Fibroblast of lung (primary cell): ENCODE measurements at places on chromosomes 2 and 18.

- no peak overlapping the region for H3K4me3 ChIP-seq
- H3K4me1 ChIP-seq: no peaks in the 10 kb centered on the region
- no peak overlapping the region for H3K27ac ChIP-seq
- no peak for DNase-seq
- no peaks in the 10 kb centered on the region for H3K27me3 ChIP-seq
Measured at GRCh38 chr2:35960596-35960995, 395.0 kb upstream of the CRIM1 start.

DNA sequence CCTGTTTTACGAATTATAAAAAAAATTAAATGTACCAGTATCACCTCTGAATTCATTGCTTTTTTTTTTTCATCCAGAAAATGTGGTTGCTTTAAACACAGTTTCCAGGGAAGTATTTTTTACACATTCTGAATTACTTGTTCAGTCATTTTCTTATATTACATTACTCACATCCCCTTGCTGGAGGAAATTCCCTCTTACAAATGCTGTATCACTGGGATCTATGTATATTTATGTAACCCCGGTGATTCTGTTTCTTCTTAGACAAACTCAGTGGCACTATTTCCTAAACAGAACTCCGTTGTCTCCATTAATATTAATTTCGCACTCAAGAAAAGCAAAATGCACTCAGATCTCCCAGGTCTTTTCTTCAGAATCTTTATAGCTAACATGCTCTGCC, 1078.5 kb upstream of the ZEB2 start:
- H3K4me3 ChIP-seq: no peak overlapping the region
- no peaks in the 10 kb centered on the region for H3K36me3 ChIP-seq
- peak; percentile 38 for DNase-seq
- H3K27ac ChIP-seq: no peak overlapping the region

- no peak overlapping the region for H3K4me3 ChIP-seq
- H3K27me3 ChIP-seq: no peaks in the 10 kb centered on the region
- no peak overlapping the region for H3K27ac ChIP-seq
- H3K36me3 ChIP-seq: no peaks in the 10 kb centered on the region
Measured at GRCh38 chr2:30424231-30424630, 22.8 kb upstream of the LCLAT1 start.

DNA sequence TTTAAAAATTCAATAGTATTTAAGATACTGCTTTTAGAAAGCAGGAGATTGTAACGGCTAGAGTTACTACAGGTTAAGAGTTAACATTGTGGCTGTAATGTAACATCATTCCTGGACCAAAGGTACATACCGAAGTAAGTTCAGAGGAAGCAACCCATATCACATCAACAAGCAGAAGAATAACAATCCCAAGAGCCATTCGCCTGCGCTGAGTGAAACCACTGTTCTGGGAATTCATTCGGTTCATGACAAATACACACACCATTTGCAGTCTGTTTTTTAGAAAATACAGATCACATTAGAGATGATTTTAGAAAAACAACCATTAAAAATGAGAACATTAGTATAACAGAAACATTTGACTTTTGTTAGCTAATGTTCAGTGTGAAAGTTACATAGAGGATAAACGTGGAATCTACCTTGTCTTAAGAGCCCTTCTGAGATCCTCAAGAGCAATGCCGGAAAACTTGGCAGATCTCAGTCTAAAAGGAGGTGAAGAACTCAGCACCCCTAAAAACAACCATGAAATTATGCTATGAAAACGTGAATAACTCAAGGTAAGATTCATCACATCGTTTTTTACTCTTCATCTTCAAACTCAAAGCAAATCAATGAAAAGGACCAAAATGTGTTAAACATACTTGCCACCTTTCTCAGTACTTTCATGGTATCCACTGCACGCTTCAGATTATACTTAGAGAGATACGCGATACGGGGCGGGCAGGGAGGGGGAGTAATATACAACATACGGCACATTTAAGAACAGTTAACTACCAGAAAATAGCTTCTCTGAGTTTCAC, 1.2 kb downstream of the SLC35F5 start:
- DNase-seq: peak; percentile 30
- no peaks in the 10 kb centered on the region for H3K27me3 ChIP-seq
- peaks cover 6% of the 10 kb centered on the region for H3K36me3 ChIP-seq
- H3K27ac ChIP-seq: peak overlapping the region; percentile 96
- peaks cover 1% of the 10 kb centered on the region for H3K4me1 ChIP-seq

DNA sequence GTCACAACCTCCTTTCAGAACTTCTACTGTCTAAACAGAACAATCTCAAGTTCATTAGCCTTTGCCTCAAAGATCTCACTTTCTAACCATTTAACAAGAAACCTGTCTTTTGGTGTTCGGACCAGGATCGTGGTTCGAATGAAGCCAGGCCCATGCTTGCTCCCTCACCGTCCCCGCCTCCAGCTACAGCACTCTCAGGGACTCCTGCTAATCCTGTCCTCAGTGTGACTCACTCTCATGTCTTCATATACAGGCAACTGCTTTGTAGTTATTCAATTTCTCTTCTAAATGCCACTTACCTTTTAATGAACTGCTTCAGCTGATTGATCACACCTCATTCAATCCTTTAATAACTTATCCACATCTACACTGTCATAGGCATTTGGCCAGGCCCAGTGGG, 15.8 kb downstream of the SERTAD2 start:
- H3K27me3 ChIP-seq: no peaks in the 10 kb centered on the region
- H3K4me3 ChIP-seq: no peak overlapping the region
- no peak overlapping the region for H3K27ac ChIP-seq
- peaks cover 10% of the 10 kb centered on the region for H3K36me3 ChIP-seq
- no peak for DNase-seq

DNA sequence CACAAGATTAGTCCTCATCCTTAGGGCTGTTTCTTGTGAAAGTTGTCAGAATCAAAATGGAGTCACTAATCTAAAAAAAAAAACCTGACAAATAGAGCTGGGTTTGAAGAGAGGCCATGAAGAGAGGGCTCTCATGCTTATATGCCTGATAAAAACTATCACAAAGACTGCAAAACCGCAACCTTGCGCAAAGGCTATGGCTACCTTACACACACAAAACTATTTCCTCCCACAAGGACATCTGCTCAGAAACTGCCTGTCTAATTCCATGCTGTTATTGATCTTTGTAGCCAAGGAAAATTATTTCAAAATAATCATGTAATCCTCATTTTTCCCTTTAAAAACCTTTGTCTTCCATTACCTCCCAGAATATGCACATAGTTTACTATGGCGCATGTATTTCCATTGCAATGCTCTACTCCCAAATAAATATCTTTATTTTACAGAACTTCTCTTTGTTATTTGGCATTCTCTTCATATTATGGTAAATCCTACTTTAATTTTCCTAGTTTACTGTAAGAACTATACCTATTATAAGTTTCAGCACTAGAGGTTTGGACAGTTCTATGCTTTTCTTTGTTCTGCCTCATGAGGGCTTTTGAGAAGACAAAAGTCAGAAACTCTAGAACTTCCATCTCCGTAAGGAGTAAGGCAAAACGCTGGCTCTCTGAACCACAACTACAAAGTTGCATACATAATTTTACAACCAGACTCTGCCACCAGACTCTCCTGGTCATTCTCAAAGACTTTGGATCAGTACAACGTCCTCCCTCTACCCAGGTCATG, 9.6 kb upstream of the DPYSL5 start:
- H3K36me3 ChIP-seq: no peaks in the 10 kb centered on the region
- no peaks in the 10 kb centered on the region for H3K27me3 ChIP-seq
- no peak overlapping the region for H3K27ac ChIP-seq
- H3K4me1 ChIP-seq: no peaks in the 10 kb centered on the region
- no peak overlapping the region for H3K4me3 ChIP-seq
- peak; percentile 46 for DNase-seq

DNA sequence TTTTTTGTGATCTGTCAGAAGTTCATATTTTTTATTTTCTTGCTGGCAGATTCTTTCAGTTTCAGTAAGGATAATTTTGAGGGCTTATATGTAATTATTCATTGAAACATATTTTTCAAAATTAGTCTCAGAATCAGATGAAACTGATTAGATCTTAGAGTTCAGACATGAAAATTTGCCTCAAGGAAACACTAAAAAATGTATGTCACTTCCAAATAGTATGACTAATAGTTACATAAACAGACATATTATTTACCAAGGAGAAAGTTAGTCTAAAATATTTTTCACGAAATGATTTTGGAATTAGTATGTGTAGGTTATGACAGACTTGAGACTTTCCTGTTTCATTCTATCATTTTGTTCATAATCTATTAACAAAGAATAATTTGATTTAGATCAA, 628.6 kb downstream of the CCDC85A start:
- no peak overlapping the region for H3K27ac ChIP-seq
- no peak overlapping the region for H3K4me3 ChIP-seq
- no peak for DNase-seq
- H3K4me1 ChIP-seq: no peaks in the 10 kb centered on the region

DNA sequence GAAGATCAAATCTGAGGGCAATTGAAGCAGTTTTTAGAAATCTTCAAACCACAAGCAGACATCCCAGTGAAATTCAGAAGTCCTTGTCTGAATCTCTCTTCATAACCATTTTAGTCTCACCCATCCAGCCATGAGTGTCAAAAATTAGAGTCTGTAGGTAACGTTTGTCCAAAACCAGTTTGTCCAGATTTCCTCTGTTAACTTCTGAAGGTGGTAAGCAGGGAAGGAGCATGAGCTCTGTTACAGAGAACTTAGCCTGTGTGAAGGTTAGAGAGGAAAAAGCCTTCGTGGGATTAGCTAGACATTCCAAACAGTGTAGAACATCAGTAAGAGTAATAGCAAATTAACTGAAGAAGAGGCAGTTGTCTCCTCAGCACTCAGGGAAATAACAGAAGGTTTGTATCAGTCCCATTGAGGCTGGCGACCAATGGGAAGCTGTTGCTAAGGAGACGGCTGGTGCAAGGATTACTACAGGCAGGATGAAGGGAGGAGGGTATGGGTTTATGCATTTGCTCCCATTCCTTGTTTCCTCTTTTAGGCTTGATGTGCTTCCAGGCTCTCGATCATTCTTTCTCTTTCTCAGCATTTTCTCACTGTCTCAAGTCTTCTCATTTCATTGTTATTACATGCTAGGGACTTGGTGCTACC, 8.7 kb upstream of the GPR155 start:
- H3K4me3 ChIP-seq: no peak overlapping the region
- no peak overlapping the region for H3K27ac ChIP-seq
- H3K36me3 ChIP-seq: no peaks in the 10 kb centered on the region
- H3K27me3 ChIP-seq: peaks cover 4% of the 10 kb centered on the region

GRCh38 chr18:60892441-60892840, 440.8 kb upstream of the CDH20 start:
- peak; percentile 22 for DNase-seq
- H3K4me1 ChIP-seq: no peaks in the 10 kb centered on the region
- H3K27me3 ChIP-seq: no peaks in the 10 kb centered on the region
- no peak overlapping the region for H3K4me3 ChIP-seq
- no peaks in the 10 kb centered on the region for H3K36me3 ChIP-seq

- peak; percentile 24 for DNase-seq
- no peaks in the 10 kb centered on the region for H3K27me3 ChIP-seq
- H3K27ac ChIP-seq: no peak overlapping the region
Measured at GRCh38 chr2:101873543-101873942, 118.2 kb upstream of the IL1R2 start.

- no peaks in the 10 kb centered on the region for H3K4me1 ChIP-seq
- H3K27ac ChIP-seq: no peak overlapping the region
- H3K4me3 ChIP-seq: no peak overlapping the region
- no peak for DNase-seq
Measured at GRCh38 chr2:218435003-218435982, 16.4 kb downstream of the VIL1 start.

- H3K4me1 ChIP-seq: no peaks in the 10 kb centered on the region
- H3K27ac ChIP-seq: no peak overlapping the region
- peaks cover 3% of the 10 kb centered on the region for H3K36me3 ChIP-seq
- H3K4me3 ChIP-seq: no peak overlapping the region
Measured at GRCh38 chr2:226865273-226865672, 29.4 kb downstream of the RHBDD1 start.

GRCh38 chr18:470661-471501, 29.6 kb downstream of the COLEC12 start:
- H3K4me1 ChIP-seq: peaks cover 13% of the 10 kb centered on the region
- H3K4me3 ChIP-seq: no peak overlapping the region
- H3K27me3 ChIP-seq: no peaks in the 10 kb centered on the region

- DNase-seq: no peak
- no peak overlapping the region for H3K27ac ChIP-seq
- peaks cover 2% of the 10 kb centered on the region for H3K4me1 ChIP-seq
- peaks cover 10% of the 10 kb centered on the region for H3K36me3 ChIP-seq
- no peaks in the 10 kb centered on the region for H3K27me3 ChIP-seq
Measured at GRCh38 chr2:74474481-74474880, 2.0 kb upstream of the MRPL53 start.

GRCh38 chr2:197515315-197515738, 539 bp upstream of the MOB4 start:
- peaks cover 4% of the 10 kb centered on the region for H3K4me1 ChIP-seq
- H3K27ac ChIP-seq: peak overlapping the region; percentile 84
- H3K27me3 ChIP-seq: no peaks in the 10 kb centered on the region
- DNase-seq: no peak
- H3K36me3 ChIP-seq: no peaks in the 10 kb centered on the region

GRCh38 chr18:61955644-61956043, 62.8 kb upstream of the RNF152 start:
- no peak overlapping the region for H3K4me3 ChIP-seq
- no peak overlapping the region for H3K27ac ChIP-seq
- no peak for DNase-seq
- no peaks in the 10 kb centered on the region for H3K36me3 ChIP-seq
- no peaks in the 10 kb centered on the region for H3K27me3 ChIP-seq

DNA sequence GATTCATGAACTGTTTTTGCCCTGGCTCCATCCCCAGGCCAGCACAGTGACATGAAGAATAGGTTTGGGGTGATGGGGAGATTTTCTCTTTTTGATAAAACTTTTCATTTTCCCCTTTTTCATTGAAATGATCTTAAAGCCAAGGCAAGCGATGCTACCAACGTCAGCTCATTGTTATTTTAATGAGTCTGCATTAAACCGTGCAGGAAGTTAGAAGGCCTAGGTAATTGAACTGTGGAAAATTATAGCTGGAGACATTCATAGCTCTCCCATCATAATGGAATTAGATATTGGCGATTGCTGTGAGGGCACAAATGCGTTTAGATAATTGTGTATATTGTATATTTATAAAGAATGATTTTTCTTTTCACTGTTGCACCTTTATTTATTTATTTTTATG, 33.2 kb downstream of the SMARCAL1 start:
- no peak overlapping the region for H3K27ac ChIP-seq
- H3K36me3 ChIP-seq: peaks cover 11% of the 10 kb centered on the region
- no peaks in the 10 kb centered on the region for H3K27me3 ChIP-seq

GRCh38 chr2:82731824-82732223, 1727.3 kb downstream of the SUCLG1 start:
- no peaks in the 10 kb centered on the region for H3K4me1 ChIP-seq
- no peak overlapping the region for H3K27ac ChIP-seq
- DNase-seq: no peak

GRCh38 chr2:108575132-108575966, 41.1 kb downstream of the LIMS1 start:
- H3K27ac ChIP-seq: peak overlapping the region; percentile 20
- H3K4me3 ChIP-seq: no peak overlapping the region
- no peaks in the 10 kb centered on the region for H3K36me3 ChIP-seq
- peaks cover 33% of the 10 kb centered on the region for H3K4me1 ChIP-seq
- peak; percentile 90 for DNase-seq
- no peaks in the 10 kb centered on the region for H3K27me3 ChIP-seq
